Stimulated activated CD8-positive, alpha-beta memory T cell treated with anti-CD3 and anti-CD28 coated beads, Interleukin-7, amount 100 ng/mL, for 1 hour (primary cell): ENCODE measurements at places on chromosomes 2 and 18.

DNA sequence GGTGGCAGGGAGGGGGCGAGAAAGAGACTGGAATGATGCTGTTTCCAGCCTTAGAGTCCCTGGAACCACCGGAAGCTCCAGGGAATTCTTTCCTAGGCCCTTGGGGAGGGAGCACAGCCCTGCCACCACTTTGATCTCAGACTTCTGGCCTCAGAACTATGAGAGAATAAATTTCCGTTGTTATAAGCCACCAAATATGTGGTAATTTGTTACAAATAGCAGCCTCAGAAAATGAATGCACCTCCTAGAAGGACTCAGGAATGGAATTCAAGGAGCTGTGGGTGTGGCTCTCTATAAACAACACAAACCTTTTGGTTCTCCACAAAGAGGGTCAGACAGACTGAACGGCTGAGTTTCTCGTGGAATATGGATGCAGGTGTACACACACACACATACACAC lies 144.5 kb downstream of the ACKR3 start:
- no peak for DNase-seq

- DNase-seq: no peak
These were observed 26.5 kb downstream of the GPR39 start for GRCh38 chr2:132443106-132443505.

DNA sequence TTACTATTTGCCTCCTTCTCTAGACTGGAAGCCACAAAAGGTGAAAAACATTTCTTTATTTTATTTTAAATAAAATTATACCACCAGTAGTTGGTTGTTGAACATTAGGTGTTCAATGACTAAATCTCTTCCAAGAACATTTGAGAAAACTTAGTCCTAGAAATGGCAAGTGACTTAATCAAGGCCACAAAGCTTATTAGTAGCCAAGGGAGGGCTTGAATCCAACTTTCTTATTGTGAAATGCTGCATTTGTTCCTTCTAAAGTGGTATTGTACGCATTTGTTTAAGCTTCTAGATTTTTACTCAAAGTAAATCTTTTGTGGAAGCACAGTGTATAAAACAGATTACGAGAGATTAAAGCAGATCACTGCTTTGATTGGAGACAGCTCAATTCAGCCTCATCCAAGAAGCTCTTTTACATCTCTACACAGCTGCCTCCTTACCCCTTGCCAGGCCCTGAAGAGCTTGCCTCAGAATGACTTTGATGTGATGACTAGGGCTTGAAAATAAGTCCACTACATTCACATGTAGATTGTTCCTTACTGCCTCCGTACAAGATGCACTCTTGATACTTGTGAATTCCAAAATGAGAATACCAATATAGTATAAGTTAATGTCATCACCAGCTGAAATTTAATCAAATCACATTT lies 244.8 kb downstream of the XIRP2 start:
- no peak for DNase-seq

GRCh38 chr18:48756511-48757226 lies 194.1 kb downstream of the SMAD7 start:
- DNase-seq: no peak

DNA sequence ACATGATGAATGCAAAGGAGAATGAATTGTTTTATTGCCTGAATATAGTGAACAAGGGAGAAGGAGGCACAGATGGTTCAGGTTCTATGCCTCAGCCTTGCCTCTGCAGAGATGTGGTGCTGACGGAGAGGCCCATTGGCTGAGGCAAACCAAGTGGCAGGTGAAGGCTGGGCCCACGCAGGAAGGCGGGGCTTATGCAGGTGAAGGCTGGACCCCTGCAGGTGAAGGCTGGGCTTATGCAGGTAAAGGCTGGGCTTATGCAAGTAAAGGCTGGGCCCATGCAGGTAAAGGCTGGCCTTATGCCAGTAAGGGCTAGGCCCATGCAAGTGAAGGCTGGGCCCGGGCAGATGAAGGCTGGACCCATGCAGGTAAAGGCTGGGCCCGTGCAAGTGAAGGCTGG lies 414.7 kb downstream of the LRATD1 start:
- no peak for DNase-seq

DNA sequence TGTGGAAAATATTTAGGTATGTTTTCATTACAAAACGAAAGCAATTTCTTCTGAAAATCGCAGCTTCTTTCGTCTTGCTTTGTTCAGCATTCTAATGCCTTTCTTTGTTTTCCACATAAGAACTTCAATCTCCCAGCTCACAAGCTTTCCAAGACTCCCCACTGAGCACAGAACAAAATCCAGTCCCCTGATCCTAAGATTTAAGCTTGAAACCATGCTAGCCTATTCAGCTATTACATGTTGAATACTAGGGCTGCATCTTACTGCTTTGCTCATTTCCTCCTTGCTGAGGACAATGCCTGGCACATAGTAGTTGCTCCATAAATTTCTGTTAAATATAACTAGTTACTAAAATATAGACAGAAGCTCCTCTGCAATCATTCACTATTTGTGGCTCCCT lies 160.6 kb downstream of the GALNT3 start:
- no peak for DNase-seq

- DNase-seq: no peak
These were observed 395.4 kb upstream of the ATP5MC3 start for GRCh38 chr2:175576875-175577274.

DNA sequence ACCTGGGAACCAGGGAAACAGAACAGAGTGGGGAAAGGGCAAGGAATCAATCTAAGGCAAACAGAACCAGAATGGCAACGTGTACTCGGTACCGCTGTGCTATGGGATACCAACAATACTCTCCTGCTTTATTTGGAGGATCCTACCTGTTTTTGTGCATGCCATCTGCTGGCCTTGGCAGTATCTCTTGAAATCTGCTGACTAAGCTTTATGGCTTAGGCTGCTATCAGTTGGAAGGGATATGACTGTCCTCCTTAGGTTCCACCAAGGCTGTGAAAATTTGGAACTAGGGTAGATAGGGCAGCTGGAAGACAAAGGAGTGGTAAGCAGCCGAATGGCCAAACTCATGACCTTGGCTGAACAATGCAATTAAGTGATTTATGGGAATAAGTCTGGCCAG lies 71.3 kb upstream of the LYPD6 start:
- DNase-seq: no peak

DNA sequence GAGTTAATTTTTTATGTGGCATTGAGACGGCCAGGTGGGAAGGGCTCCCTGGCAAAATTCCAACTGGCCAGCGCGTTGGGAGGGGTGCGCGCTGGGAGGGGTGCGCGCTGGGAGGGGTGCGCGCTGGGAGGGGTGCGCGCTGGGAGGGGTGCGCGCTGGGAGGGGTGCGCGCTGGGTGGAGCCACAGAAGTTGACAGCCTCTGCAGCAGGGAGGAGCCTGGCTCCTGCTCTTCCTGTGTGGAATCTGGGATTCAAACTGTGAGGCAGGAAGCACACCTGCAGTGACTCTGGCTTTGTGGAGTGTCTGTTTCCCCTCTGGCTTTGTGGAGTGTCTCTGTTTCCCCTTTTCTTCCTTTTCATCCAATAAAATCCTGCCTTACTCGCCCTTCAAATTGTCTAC lies 147.9 kb upstream of the CBLN2 start:
- no peak for DNase-seq

DNA sequence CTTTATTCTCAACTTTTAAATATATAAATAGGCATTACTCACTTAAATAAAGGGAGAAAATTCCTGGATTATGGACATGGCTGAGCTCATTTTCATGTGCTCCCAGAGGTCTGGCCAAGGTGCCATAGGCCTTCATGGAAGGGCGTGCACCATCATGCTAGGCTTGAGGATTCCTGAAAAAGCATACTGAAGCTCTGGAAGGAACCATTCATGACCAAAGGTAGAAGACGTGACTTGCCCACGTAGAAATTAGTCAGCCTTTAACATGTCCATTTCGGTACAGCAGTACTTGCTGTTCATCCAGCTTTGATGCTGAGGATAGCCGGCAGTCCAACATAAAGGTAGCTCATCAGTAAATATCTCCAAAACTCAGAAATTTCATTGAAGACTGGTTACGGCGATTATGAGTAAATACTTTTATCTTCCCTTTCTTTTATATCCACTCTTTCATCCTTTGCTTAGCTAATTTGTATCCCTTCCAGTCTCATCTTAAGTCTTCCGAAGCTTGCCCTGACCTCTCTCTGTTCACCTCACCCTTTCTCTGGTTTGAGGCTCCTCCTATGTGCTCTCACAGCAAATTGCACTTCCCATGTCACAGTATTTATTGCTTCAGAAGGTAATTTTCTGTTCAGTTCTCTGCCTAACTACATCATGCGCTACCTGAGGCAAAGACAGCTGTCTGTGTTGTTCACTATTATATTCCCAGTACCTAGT lies 32.3 kb upstream of the ASNSD1 start:
- DNase-seq: no peak

- DNase-seq: no peak
These were observed 399.7 kb upstream of the ID2 start for GRCh38 chr2:8281950-8282857.

- no peak for DNase-seq
These were observed 879.8 kb downstream of the SOCS6 start for GRCh38 chr18:71168557-71169145.

GRCh38 chr2:236867441-236868260 lies 218.0 kb upstream of the COPS8 start:
- no peak for DNase-seq

- DNase-seq: no peak
These were observed 46.4 kb downstream of the HEATR5B start for GRCh38 chr2:37037771-37038170.

GRCh38 chr2:171365232-171365631 lies 68.6 kb downstream of the METTL8 start:
- no peak for DNase-seq

GRCh38 chr2:71894261-71894660 lies 253.4 kb downstream of the CYP26B1 start:
- no peak for DNase-seq

DNA sequence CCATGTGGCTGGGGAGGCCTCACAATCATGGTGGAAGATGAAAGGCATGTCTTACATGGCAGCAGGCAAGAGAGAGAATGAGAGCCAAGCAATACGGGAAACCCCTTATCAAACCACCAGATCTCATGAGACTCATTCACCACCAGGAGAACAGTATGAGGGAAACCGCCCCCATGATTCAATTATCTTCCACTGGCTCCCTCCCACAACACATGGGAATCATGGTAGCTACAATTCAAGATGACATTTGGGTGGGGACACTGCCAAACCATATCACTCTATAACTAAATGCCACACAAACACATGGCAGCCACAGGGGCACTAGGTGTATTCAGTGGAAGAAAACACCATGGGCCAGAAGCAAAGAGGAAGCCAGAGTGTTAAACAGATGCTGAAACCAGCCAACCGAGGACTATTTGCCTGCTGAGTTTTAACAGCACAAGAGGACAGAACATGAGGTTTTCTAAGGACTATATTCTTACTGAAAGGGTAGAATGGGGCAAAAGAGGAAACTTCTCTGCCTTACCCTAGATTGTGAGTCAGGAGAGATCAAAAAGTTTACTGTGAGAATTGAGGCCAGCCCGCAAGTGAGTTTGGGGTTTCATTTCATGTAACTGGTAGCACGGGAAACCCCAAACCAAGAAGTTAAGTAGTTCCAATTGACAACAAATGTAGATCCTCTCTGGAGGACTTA lies 49.2 kb downstream of the SIGLEC15 start:
- DNase-seq: no peak

- DNase-seq: no peak
These were observed 296.2 kb upstream of the SALL3 start for GRCh38 chr18:78683191-78684010.

- DNase-seq: no peak
These were observed 208.4 kb downstream of the RAD51AP2 start for GRCh38 chr2:17309741-17310339.

- no peak for DNase-seq
These were observed 16.4 kb downstream of the EMX1 start for GRCh38 chr2:72933646-72934151.

- no peak for DNase-seq
These were observed 111.3 kb upstream of the NDUFV2 start for GRCh38 chr18:8991155-8991554.

- no peak for DNase-seq
These were observed 93.0 kb upstream of the GLI2 start for GRCh38 chr2:120642646-120643045.

DNA sequence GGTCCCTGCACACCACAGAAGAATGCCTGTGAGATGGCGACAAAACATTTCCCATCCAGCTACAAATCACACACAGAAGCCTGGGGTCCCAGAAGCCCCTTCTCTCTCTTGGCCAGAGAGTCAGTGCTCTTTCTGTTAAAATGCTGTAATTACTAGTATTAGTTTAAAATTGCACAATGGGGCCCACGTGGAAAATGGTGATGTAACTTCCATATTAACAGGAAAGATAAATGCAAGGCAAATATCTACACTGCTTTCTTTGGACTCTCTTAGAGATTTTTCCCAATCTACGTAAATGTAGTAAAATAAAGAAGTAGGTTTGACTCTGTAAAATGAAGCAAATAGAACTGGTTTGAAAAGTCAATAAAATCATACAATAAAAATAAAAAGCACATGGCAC lies 113.9 kb upstream of the TFCP2L1 start:
- DNase-seq: no peak

GRCh38 chr2:172993931-172994717 lies 81.5 kb upstream of the MAP3K20 start:
- no peak for DNase-seq

- DNase-seq: no peak
These were observed 502.6 kb downstream of the PTPRM start for GRCh38 chr18:8069708-8070107.

- no peak for DNase-seq
These were observed 123.7 kb downstream of the ALPK2 start for GRCh38 chr18:58505181-58505580.

GRCh38 chr2:191315365-191315752 lies 70.2 kb downstream of the MYO1B start:
- no peak for DNase-seq

GRCh38 chr2:23658466-23658942 lies 268.4 kb downstream of the ATAD2B start:
- DNase-seq: no peak

- DNase-seq: no peak
These were observed 12.4 kb downstream of the SFXN5 start for GRCh38 chr2:73059106-73059505.

GRCh38 chr2:145743011-145743410 lies 1223.1 kb upstream of the ZEB2 start:
- no peak for DNase-seq

- no peak for DNase-seq
These were observed 99.5 kb downstream of the TCF4 start for GRCh38 chr18:55488473-55488872.

DNA sequence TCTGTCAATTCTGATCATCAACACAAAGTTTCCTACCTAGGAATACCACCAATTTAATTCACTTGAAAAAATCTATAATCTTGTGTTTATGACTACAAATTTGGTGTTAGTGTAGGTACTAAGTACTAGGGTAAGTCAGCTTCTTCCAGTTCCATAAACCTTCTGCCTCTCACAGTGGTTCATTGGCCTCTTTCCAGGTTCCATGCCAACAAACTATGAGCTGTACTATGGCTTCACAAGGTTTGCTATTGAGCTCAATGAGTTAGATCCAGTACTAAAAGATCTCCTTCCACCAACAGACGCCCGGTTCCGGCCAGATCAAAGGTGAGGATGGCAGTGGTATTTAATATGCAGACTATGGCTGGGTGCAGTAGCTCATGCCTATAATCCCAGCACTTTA lies 58.8 kb downstream of the PRKRA start:
- DNase-seq: no peak

GRCh38 chr18:54069729-54070128 lies 154.7 kb downstream of the MBD2 start:
- DNase-seq: no peak

- DNase-seq: no peak
These were observed 763.3 kb downstream of the TRIB2 start for GRCh38 chr2:13480057-13480456.
